Transverse colon (tissue), 4 donors: ENCODE measurements at places on chromosomes 7 and 10.

DNA sequence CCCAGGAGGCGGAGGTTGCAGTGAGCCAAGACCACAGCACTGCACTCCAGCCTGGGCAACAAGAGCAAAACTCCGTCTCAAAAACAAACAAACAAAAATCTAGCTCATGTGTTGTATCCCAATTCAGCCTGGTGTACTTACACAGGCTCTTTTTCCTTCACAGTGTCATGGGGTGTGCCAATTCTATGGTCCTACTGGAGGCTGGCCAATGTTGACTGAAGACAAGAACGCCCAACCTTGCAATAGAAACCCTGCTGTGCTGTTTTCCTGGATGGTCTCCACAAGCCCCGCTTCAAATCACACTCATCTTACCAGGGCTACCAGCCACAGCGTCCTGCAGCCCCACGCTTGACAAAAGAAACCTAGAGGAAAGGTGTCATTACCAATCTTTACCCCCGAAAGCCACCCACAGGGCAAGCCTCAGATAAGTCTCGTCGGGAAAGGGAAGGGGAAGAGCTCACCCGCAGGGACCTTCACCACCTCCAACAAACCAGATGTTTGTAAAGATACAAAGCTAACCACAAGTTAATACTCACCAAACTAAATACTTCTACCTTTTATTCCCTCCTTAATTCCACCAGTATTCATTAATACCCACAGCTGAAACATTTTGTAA lies 64.8 kb downstream of the TNS3 start:
- H3K36me3 ChIP-seq = no peaks in the 10 kb centered on the region
- no peak overlapping the region for H3K4me3 ChIP-seq
- H3K27ac ChIP-seq = no peak overlapping the region
- H3K27me3 ChIP-seq = no peaks in the 10 kb centered on the region

GRCh38 chr10:125264757-125265578 lies 104.6 kb upstream of the CTBP2 start:
- H3K4me3 ChIP-seq = no peak overlapping the region
- H3K36me3 ChIP-seq = no peaks in the 10 kb centered on the region
- no peaks in the 10 kb centered on the region for H3K27me3 ChIP-seq
- no peak overlapping the region for H3K27ac ChIP-seq
- no peaks in the 10 kb centered on the region for H3K4me1 ChIP-seq

DNA sequence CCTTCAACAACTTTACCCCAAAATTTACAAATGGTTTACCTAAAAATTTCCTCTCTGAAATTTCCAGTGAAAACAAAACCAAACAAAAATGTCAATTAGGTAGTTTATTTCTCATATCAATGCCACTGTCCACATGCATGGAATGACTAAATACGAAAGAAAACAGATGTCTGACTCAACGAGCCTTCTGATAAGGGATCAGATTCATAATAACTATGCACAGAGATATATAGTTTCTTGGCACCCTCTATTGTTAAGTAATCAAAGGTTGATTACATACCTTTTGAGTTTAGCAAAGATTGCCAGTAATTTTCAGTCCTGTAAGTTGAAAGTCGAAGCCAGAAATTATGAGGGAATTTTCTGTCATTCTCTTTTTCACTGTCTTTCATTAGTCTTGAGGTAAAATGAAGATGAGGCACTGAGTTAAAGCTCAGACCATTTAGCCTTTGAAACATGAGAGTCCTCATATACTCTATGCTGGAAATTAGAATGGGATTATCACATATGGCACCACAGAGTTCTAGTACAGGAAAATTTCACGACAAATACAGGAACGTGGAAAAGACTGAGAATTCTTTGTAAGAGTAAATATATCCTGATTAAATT lies 519.1 kb upstream of the ANKRD30A start:
- H3K27me3 ChIP-seq = no peaks in the 10 kb centered on the region
- no peaks in the 10 kb centered on the region for H3K4me1 ChIP-seq
- no peak overlapping the region for H3K27ac ChIP-seq
- no peak overlapping the region for H3K4me3 ChIP-seq

GRCh38 chr7:74306004-74306729 lies 17.0 kb downstream of the CLIP2 start:
- no peak overlapping the region for H3K4me3 ChIP-seq
- no peaks in the 10 kb centered on the region for H3K36me3 ChIP-seq
- no peak for DNase-seq
- no peaks in the 10 kb centered on the region for H3K27me3 ChIP-seq

DNA sequence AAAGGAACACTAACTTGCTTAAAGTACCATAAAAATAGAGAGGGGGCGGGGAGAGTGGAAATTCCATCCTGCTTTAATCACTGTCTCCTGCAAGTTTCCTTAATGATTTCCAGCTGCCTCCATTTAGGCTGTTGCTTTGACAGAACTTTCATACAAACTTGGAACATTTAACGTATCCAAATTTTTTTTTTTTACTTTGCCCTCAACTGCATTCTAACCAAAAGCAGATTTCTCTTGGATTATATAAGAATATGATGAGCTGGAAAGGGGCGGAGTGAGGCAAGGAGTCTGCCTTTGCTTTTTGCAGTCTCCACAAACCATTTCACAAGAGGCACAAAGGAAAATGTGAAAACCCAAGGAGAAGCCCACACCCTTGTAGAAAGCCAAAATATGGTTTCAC lies 46.6 kb upstream of the COL1A2 start:
- no peak overlapping the region for H3K4me3 ChIP-seq
- H3K27me3 ChIP-seq = no peaks in the 10 kb centered on the region
- H3K4me1 ChIP-seq = no peaks in the 10 kb centered on the region
- H3K36me3 ChIP-seq = no peaks in the 10 kb centered on the region
- H3K27ac ChIP-seq = peak overlapping the region; percentile 48
- peak; percentile 11 for DNase-seq

DNA sequence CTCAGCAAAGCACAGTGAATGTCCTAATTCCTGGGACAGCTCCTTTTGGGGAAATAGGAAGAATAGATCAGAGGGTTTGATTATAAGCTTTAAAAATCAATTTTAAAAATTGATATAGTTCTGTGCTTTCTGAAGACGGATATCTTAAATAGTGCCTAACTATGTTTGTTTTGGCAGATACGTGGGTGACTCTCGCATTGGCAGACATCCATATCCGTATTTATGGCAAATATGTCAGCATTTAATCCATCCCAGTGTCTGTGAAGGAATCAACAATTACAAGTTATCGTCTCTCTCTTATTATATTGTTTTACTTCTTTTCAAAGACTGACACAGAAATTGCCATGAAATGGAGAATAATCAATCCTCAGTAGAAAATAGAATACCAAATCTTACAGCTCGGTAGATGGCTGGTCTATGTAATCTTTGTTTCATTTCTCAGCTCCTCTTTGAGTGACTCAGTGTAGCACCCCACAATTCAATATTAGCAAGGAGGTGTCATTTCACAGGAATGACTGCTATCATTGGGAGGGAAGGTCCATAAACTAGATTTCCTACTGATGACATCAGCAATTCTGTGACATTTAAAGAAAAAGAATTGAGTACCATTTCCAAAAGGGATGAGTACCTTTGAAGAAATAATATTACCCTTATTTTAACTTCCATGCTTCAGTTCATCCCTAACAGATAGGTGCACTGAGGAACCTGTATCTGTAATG lies 186.4 kb upstream of the NFE2L3 start:
- H3K4me1 ChIP-seq = no peaks in the 10 kb centered on the region
- H3K4me3 ChIP-seq = no peak overlapping the region
- peak overlapping the region; percentile 56 for H3K27ac ChIP-seq
- peaks cover 5% of the 10 kb centered on the region for H3K27me3 ChIP-seq
- H3K36me3 ChIP-seq = no peaks in the 10 kb centered on the region

GRCh38 chr7:144391823-144392255 lies 11.7 kb downstream of the NOBOX start:
- H3K4me1 ChIP-seq = no peaks in the 10 kb centered on the region
- no peak overlapping the region for H3K27ac ChIP-seq
- H3K27me3 ChIP-seq = no peaks in the 10 kb centered on the region
- H3K36me3 ChIP-seq = no peaks in the 10 kb centered on the region
- H3K4me3 ChIP-seq = no peak overlapping the region

DNA sequence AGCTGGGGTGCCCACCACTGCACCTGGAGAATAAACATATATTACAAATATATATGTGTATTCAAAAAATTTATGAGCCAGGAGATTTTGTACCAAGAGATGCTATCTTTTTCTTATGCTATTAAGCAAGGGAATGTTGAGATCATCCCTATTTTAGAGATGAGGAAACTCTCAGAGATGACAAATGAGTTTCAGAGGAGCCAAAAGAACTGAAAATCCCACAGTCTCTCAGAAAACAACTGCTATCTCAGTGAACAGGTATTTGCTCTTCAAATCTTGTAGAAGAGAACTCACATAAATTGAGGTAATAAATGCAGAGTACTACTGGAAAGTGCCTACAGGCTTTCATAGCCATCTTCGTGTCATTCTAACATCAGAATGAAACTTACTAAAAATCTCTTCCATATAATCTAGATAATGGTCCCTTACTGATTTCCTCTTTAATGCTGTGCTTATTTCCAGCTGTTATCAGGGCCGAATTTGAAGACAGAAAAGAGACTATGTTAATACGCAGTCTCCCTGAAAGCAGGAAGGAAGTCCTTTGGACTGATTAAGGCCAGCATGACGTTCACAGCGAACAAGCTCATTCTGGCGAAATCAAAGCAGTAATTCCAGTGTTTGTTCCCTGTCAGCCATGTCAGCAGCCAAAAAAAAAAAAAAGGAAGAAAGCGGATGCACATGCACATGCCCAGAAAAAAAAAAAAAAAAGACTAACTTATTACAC lies 29.4 kb upstream of the ANAPC16 start:
- H3K4me1 ChIP-seq = no peaks in the 10 kb centered on the region
- DNase-seq = peak; percentile 15
- H3K36me3 ChIP-seq = peaks cover 7% of the 10 kb centered on the region
- peak overlapping the region; percentile 70 for H3K27ac ChIP-seq
- no peaks in the 10 kb centered on the region for H3K27me3 ChIP-seq
